ENCODE measurements at places on chromosomes 11 and 22.
A peak's percentile ranks its signal among the peaks of the same experiment; 100 is the strongest.

- DNase-seq, result no peak
Measured at GRCh38 chr22:33438273-33438672, 380.1 kb upstream of the SYN3 start.

GRCh38 chr11:46363455-46364005 is 16.3 kb downstream of the DGKZ start:
- no peak for DNase-seq

DNA sequence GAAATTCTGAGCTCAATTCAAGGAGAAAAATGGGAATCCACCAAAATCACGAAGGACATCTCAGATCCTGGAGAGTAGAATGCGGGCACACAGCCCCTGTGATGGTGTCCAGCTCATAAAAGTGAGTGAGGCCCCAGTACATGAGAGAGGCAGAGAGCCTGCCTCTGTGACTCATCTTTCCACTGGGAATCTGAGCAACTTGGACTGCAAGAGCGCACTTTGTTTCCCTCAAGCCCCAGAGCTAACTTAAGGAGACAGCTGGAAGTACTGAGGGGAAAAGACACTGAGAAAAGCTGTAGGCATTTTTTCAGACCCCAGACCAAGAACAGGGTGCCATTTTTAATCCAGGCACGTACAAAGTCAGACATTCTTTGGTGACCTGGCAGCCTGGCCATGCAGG is 273.7 kb downstream of the C11orf87 start:
- no peak for DNase-seq

DNA sequence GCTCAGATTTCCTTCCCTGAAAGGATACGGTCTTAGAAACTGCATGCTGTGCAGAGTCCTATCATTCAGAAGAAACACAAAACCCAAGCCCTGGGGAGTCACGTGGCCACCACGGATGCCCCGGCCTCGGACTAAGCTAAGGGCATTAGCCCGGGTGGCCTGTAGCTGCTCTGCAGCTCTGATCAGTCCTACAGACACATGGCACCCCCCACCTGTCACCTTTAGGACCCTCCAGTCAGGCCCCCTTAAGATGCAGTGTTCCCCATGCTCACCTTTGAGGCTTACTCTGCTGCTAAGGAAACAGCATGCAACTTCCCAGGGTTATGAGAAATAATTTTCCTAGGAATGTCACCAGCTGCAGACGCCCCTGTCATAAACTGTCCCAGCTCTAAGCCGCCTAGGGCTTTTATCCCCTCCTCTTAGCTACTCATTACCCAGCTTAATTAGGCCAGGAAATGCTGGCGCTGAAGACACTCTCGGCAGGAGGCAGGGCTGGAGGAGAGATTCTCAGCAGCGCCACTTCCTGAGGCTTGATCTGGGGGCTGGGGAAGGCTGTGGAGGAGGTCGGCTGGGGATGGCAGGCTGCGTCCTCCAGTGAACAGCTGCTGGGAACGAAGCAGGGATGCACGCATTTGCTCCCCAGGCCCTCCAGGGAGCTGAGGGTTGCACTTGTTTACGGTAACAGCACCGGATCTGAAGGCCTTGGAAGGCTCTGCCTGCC is 47.2 kb upstream of the ADA2 start:
- DNase-seq, result peak; percentile 76

GRCh38 chr11:95182397-95182796 is 48.6 kb downstream of the SESN3 start:
- DNase-seq, result no peak

DNA sequence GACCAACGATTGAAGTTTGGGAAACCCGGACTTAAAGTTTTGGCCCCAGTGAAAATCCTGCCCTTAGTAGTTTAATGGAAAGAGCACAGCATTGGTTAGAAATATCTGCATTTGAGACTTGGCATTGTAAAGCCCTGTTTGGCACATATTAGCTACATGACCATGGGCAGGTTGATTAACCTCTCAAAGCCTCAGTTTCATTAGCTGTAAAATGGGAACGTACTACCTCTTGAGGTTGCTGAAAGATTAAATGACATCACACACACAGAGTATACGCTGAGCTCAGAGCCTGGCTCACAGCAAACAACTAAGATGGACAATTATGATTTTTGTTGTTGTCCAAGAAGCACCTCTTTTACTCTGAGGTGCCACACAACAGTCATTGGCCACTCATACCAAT is 153.0 kb upstream of the TIMP3 start:
- no peak for DNase-seq

DNA sequence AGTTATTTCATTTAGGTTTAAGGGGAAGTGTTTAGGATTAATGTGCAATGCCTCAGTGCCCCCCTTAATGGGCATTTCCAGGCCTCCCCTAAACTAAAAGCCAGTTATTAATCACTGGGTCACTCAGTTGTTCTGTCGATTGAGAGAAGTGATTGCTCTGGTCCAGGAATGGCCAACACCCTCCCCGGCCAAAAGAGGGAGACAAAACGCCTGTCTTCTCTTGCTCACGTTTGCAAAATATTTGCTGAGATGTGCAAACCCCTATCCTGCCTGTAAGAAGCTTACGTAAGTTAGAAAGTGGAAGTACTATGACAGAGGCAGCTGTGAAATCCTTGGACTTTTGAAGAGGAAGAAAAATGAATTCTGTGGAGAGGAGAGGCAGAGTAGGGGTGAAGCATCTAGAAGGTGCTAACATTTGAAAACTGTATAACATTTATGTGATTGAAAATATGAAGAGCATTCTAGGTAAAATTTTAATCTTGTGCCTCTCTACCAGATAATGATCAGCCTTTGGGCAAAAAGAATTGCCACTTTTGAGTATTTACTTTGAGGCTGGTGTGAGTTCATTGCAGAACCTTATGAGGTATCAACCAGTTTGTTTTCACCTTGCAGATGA is 37.7 kb downstream of the NTM start:
- DNase-seq, result no peak

- DNase-seq, result no peak
Measured at GRCh38 chr11:126968915-126969314, 31.7 kb downstream of the KIRREL3 start.

DNA sequence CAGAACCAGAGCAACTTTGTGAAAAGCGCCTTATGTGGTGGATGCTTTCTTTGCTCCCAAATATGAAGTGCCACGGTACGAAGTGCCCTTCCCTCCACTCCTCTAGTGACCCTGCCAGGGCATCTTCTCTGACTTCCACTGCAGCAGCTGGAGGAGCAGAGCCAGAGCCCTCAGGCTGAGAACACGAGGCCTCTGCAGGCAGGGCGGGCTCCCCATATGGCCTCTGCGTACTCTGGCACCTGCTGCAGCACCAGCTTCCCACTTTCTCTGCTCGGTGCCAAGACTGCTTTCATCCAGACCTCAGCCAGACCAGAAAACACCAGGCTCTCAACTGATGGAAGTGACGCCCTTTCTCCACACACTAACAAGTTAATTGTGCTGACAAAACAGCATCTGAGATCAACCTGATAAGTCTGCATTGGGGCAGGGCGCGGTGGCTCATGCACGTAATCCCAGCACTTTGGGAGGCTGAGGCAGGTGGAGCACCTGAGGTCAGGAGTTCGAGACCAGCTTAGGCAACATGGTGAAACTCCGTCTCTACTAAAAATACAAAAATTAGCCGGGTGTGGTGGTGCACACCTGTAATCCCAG is 12.8 kb downstream of the UFD1 start:
- DNase-seq, result no peak

DNA sequence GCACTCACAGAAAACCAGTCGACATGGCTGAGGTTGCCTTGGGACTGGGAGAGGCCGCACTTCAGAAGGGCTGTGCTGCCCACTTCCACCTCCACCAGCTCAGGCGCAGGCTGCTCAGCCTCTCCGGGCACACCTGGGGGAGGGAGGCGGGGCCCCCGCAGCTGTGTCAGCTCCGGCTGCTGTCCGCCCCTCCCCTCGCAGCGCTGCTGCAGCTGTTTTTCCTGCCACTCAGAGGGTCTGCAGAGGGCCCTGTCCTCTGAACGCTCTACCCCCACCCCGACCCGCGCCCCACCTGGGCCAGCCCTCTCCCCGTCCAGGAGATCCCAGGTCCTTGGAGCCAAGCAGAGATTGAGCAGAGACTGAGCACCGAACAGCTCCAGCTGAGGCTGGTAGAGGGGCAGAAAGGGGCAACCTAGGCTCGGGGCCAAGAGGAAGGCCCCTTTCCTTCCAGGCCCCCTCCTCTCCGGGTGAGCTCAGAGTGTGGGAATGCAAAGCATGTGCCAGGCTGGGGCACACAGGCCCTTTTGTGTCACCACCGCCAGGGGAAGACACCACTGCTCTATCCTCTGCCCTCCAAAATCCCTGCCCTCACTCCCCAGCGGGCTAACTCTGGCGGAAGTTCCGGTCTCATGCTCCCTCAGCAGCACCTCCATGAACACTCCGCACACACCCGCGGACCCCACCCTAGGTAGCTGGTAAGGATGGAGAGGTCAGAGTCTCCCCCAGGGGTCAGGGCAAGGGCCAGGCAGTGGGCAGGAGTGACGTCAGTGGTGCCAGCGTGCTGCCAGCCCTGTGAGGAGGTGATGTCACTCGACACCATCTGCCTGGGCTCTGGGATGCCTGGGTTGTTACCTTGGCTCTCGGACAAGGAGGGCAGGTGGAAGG is 1.6 kb downstream of the MCAM start:
- DNase-seq, result peak; percentile 47

- DNase-seq, result no peak
Measured at GRCh38 chr11:124586238-124586860, 16.6 kb downstream of the OR8A1 start.

GRCh38 chr11:46345131-46345597 is 2.1 kb upstream of the DGKZ start:
- DNase-seq, result peak; percentile 52

DNA sequence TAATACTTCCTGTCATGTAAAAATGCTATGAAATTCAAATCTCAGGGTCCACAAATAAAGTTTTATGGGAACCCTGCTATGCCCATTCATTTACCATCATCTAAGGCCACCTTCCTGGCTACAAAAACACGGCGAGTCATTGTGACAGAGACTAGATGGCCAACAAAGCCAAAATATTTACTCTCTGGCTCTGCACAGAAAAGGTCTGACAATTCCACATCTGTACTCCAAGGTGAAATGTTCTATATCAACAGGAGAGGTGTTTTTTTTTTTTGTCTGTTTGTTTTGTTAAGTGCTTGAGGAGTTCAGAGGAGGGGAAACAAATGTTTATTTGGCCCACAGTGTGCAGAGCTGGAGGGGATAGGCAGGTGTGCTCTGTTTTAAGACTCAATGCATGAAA is 18.6 kb upstream of the TMA7B start:
- DNase-seq, result no peak

- no peak for DNase-seq
Measured at GRCh38 chr22:50014053-50014501, 1.5 kb upstream of the IL17REL start.

GRCh38 chr11:44854741-44855492 is 95.8 kb downstream of the TP53I11 start:
- DNase-seq, result no peak

DNA sequence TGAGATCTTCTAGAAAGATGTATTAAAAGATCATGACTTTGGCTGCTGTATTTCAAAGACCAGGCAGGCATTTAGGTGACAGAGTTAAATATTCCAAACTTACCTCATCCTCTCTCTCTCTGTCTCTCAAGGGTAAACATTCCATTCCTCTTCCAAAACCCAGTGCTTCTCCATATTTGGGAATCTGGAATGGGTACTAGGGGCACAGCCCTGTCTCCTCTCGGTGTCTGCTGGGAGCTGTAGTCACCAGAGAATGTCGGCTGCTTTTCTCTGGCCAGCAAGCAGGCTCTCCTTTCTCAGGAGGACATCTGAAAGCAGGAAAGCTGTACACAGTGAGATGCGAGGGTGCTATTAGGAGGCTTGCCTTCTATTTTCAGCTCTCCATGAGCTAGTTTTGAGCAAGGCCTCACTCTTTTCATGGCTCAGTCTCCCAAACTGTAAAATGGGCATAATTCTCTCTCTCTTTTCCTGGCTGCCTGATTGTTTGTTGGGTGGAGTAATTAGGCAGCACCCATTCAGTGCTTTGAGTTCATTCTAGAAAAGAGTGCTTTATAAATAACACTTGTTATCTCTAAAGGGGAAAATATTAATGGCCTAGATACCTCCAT is 9.3 kb upstream of the PEX26 start:
- DNase-seq, result no peak

GRCh38 chr11:60018058-60018457 is 1.1 kb downstream of the OOSP4B start:
- no peak for DNase-seq

- DNase-seq, result peak; percentile 16
Measured at GRCh38 chr22:20247010-20247505, 21.1 kb downstream of the RTN4R start.

- DNase-seq, result no peak
Measured at GRCh38 chr22:36350751-36351594, 36.8 kb downstream of the MYH9 start.

DNA sequence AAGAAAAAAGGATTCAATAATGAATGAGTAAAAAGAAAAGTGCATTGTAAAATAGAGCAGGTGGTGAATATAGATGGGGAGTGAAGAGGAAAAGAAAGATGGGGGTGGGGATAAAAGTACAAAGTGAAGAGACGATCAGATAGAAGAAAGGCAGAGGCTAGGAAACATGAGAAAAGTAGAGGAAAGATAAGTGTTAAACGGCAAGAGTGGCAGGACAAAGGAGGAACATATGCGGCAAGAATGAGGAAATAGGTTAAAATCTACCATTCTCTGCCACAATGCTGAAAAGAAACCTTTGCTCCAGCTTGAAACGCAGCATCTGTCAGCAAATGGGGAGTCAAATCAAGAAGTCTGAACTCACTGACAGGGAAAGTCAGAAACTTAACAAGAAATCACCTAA is 6.8 kb downstream of the FUT4 start:
- DNase-seq, result no peak

GRCh38 chr11:115333121-115333520 is 171.1 kb downstream of the CADM1 start:
- no peak for DNase-seq

DNA sequence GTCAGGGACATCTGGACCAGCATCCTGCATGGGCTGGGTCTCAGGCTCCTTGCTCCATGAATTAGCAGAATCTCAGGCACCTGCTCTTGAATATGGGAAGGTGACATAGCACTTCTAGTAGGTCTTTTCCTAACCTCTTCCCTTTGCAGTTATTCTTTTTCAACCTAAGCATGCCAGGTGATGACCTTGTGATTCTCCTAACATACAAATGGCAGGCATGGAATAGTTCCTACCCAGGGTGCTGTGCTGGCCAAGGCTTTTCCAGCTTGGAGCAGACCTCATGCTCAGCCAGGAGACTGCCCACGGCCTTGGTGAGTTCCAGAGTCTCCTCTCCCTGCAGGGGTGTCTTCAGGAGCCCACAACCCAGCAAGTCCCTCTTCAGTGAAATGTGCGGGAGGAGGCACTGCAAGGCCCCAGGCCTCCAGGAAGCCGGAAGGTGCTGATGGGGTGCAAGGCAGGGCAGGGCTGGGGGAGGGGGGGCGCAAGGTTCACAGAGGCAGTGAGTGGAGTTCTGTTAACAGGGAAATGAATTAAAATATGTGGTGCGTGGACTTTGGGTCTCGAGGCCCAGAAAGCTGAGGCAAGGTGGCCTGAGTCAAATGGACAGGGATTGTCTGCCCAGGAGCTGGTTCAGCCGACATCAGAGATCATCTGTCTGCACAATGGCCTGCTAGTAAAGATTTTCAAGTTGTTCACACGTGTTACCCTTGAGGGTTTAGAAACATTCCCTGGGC is 75.9 kb upstream of the SEPTIN5 start:
- DNase-seq, result no peak
